ENCODE measurements at places on chromosomes 2 and 18.

DNA sequence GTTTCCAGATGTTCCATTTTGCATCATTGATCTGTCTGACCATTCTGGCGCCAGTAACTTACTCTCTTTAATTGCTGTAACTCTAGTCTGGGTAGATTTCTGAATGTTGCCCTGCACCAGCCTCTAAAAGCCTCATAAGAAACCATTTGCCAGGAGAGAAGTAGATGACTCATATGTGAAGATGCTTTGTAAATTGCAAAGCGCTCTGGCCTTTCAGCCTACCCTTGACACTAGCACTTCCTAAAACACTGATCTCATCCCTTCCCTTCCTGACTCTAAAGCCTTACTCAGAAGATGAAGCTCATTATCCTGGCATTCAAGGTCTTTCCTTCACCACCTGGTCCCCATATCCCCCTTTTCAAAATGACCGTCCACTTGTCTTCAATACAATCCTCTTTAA lies 193.2 kb upstream of the MEX3C start:
- DNase-seq: no peak

GRCh38 chr2:184799379-184799778 lies 201.1 kb downstream of the ZNF804A start:
- DNase-seq: no peak

GRCh38 chr2:2570360-2570759 lies 239.3 kb upstream of the MYT1L start:
- no peak for DNase-seq

- peak; percentile 10 for DNase-seq
These were observed 452.4 kb upstream of the RGPD4 start for GRCh38 chr2:107374249-107374648.

- DNase-seq: no peak
These were observed 18.1 kb downstream of the NDC80 start for GRCh38 chr18:2589345-2590068.

GRCh38 chr2:120520929-120521912 lies 175.3 kb downstream of the INHBB start:
- no peak for DNase-seq

DNA sequence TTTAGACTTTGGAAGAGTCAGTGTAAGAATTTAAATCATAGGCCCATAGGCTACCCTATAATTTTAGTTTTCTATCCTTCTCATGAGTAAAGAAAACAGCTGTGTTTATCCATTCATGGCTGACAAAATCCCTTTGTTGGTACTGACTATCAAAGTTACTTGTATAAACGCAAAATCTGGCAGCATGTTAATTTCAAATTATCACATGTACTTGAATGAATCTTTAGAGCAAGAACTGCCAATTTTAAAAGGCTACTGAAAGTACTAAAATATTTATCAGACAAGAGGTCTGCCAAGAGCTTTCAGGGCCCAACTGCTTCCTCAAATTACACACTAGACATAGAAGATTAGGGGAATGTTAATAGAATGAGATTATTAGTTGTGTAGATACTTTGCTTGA lies 66.6 kb downstream of the MYL12B start:
- no peak for DNase-seq

- no peak for DNase-seq
These were observed 10.8 kb downstream of the COQ10B start for GRCh38 chr2:197464175-197464574.

DNA sequence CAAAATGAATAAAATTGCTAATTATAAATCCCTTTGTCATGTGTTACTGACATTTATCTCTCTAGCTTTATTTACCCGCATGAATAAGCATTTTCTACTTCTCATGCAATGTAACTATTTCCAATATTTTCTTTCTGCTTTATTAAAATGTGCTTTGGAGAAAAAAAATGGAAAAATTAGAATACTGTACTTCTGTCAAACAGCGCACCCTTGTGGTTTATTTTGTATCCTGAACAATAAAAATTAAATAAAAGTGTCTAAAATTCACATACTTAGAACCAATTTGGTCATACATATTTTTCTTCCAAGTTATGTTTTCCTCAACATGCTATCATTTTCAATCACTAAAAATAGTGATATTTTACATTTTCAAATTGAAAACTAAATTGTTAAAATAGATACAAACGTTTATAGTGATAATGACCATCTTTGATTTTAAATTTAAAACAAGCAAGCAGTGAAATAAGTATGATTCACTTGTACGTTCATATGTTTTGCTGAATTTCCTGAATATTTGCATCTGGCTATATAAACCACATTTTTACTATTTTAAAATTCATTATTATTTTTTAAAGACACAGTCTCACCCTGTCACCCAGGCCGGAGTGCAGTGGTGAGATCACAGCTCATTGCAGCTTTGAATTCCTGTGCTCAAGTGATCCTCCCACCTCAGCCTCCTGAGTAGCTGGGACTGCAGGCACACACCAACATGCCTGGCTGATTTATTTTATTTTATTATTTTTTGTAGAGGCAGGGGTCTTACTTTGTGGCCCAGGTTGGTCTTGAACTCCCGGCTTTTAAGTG lies 95.9 kb upstream of the GRB14 start:
- DNase-seq: no peak

DNA sequence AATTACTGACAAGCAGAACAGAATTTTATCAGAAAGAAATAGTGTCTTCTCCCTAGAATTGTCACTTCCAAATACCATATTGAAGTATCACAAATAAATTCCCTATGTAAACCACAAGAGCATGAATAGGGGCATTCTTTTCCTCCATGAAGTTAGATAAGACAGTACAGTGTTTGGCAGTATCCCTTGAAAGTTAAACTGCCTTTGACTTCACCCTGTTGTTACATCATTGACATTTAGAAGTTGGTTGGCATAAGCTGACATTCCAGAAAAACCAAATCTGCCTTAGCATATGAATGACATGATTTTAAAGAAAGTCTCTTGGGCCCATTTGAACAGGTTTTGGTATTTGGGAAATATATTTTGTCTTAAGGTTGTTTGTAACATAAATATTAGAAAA lies 50.2 kb upstream of the OSR1 start:
- no peak for DNase-seq

DNA sequence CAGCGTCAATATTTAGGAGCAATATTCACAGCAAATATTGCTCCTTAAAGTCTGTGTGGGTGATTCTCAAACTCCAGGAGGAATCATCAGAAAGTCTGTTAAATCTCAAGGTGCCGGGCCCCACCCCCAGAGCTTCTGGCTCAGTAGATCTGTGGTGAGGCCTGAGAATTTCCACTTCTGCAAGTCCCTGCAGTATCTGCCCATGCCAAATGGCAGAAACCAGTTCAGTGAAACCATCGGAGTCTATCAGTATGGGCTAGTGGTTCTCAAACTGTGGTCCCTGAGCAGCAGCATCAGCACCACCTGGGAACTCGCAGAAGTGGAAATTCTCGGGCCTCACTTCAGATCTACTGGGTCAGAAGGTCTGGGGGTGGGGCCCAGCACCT lies 202.9 kb downstream of the SLC4A3 start:
- DNase-seq: no peak

- no peak for DNase-seq
These were observed 25.2 kb downstream of the SOS1 start for GRCh38 chr2:39095624-39096023.

DNA sequence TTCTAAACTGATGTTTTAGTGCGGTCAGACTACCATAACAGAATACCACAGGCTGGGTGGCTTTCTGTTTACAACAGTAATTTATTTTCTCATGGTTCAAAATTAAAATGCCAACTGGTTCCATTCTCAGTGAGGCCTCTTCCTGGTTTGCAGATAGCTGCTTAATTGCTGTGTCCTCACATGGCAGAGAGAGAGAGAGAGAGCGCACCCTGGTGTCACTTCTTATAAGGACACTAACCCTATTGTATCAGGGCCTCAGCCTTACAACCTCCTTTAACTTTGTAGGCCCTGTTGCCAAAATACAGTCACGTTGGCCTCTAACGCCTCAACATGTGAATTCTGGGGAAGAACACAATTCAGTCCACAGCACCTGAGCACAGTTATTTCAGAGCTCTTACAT lies 37.5 kb upstream of the ZNF385B start:
- DNase-seq: no peak

DNA sequence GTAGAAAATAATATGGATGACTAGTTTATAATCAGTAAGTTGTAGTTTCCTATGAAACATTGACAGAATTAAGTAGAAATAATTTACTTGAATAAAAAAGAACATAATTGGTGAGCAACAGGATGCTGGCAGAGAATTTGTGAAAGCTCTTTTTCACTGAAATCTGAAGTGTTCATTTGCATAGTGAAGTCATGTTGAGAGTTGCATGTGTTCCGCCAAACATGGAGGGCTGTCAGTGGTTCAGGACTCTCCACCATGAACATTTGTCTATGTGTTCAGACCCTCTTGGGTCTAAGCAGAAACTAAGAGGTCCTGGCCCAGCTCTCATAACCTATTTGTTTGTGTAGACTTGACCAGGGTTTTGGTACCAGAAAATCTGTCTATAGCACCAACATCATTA lies 182.5 kb upstream of the LINC00305 start:
- DNase-seq: no peak

- DNase-seq: no peak
These were observed 33.6 kb upstream of the B3GNT7 start for GRCh38 chr2:231361701-231362554.

GRCh38 chr2:81495556-81495955 lies 1191.0 kb upstream of the LRRTM1 start:
- DNase-seq: no peak

GRCh38 chr2:11235583-11235982 lies 80.3 kb downstream of the SLC66A3 start:
- no peak for DNase-seq

- no peak for DNase-seq
These were observed at the start of gene KLHL29 for GRCh38 chr2:23384551-23385343. KLHL29 (plus strand) TSS chr2:23385179; CDS start chr2:23562197, 177,018 bp downstream.

DNA sequence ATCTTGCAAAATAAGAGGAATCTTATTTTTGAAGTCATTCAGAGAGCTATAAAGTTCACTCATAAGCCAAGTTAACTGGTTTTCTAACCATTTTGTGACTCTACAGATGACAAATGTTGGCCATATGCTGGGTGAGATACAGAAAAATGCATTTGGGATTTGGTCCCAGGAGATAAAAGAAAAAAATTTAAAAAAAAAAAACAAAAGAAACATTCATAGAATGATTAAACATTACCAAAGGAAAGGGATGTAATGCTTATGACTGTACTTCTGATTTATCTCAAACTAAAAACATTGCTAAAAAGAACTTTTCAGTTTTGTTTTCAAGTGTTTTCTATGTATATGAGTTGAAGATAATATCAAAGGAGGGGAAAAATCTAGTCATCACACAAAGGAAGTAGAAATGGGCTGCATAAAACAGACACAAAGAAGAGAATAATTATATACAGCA lies 43.1 kb downstream of the PELI1 start:
- DNase-seq: no peak

GRCh38 chr18:63981719-63982118 lies 11.8 kb downstream of the SERPINB8 start:
- DNase-seq: no peak

- no peak for DNase-seq
These were observed 16.3 kb upstream of the ATOH8 start for GRCh38 chr2:85737481-85737880.

DNA sequence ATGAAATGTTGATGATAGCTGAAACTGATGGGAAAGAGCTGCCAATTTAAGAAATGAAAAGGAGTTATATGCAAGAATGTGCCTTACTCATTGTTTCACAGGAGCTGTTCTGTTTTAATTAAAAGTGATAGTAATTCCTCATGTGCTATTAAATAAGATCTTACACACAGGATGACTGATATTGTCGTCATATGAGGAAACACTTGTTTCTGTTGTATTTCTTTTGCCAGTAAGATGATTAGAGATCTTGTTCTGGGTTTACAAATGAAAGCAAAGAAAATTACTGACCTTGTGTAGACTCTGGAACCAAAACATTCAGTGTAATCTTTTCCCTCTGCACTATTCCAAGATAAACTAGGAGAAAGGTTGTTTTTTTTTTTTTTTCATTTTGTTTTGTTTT lies 123.6 kb downstream of the MAP3K20 start:
- DNase-seq: no peak

DNA sequence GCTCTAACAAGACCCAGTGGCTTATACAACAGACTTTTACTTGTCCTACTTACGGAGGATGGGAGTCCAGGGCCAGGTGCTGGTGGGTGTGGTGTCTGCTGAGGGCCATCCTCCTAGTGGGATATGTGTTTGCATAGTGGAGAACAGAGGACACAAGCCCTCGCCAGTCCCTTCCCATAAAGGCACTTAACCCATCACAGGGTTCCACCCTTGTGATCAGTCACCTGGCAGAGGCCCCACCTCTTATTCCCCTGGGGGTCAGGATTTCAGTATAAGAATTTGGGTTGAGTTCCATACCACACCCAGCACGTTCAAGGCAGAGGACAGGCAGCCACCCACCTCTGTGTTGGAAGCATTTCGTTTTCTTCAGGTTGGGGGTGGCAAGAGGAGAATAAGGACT lies 259.0 kb downstream of the AGAP1 start:
- DNase-seq: no peak

GRCh38 chr2:20304411-20304810 lies 46.2 kb downstream of the PUM2 start:
- DNase-seq: no peak

DNA sequence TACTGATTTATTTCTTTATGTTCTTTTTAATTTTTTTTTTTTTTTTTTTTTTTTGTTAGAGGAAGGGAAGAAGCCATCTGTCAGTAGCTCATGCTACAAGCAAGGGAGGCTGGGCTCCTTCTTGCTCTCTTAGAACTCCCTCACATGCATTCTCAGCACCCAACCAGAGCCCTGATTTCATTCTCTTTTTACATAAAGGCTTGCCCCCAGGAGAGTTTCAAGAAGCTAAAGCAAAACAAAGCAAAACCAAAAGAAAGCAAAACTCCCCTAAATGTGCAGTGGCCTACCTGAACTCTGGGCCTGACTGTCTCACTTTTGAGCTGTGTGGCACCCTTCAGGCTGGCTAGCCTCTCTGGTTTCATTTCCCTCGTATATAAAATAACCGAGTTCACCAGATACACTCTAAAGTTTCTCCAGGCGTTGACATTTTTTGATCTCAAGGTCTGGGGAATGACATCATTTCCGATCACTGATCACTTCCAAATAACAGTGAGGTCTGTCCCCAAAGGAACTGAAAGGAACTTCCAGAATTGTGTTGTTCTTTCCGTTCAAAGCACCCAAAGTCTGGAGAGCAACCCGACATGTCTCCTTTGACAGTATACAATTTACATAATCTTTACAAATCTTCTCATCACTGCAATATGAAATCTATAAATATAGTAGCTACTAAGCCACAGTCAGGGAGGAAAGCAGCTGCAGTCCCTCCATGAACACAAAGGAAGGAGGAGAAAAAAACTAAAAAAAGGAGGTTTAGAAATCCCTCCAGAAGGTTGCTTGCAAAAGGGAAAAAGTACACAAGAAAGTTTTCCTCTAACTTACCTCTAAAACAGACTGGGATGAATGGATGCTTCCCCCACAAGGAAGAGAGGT lies 145.6 kb upstream of the NCK2 start:
- DNase-seq: no peak

DNA sequence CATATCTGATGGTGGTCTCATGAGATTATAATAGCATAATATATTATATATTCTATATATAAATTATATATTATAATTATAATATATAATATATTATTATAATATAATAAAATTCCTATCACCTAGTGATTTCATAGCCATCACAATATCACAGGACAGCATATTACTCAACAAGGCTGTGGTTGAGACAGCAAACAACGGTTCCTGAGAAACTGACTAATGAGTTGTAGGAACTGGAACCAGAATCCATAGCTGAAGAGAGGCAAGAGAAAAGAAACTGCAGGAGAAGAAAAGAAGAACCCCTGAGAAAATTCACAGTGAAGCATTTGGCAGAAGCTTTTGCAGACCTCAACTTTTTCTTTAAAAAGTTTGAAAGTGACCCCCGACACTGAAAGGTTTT lies 84.0 kb downstream of the BCL2L11 start:
- DNase-seq: no peak

GRCh38 chr2:19070886-19071285 lies 287.5 kb downstream of the OSR1 start:
- DNase-seq: no peak
